ENCODE measurements at places on chromosomes 7 and 10.

- DNase-seq = peak; percentile 66
Observed at GRCh38 chr10:122152544-122152943, 118.6 kb upstream of the BTBD16 start.

DNA sequence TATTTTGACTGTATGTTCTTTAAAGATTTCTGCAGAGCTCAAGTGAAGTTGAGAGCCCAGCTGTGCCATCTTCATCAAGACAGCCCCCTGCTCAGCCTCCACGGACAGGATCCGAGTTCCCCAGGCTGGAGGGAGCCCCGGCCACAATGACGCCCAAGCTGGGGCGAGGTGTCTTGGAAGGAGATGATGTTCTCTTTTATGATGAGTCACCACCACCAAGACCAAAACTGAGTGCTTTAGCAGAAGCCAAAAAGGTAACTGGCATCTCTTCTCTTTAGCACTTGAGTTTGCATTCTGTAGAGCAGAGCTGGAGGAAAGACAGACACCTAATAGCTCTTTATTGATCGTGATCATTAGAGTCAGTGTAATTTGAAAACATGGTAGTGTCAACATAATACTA, 33.7 kb downstream of the MCM10 start:
- no peak for DNase-seq

DNA sequence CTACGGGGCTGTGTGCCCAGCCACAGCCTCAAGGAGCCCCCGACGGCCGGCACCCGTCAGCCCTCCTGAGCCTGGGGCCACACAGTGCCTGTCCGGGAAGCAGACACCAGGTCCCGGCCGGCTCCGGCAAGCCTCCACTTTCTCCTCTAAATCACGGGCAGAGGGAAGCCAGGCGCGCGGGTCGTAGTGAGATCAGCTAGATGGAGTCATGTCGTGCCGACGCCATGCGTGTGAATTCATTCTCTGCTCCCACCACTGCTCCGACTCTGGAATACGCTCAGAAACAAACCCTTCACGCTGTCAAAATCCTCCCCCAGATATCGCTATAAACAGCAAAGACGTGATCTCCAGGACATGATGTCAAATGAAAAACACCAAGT, 93.7 kb upstream of the DNAAF5 start:
- no peak for DNase-seq

GRCh38 chr10:86342111-86342863, 24.3 kb downstream of the GRID1 start:
- DNase-seq = no peak

DNA sequence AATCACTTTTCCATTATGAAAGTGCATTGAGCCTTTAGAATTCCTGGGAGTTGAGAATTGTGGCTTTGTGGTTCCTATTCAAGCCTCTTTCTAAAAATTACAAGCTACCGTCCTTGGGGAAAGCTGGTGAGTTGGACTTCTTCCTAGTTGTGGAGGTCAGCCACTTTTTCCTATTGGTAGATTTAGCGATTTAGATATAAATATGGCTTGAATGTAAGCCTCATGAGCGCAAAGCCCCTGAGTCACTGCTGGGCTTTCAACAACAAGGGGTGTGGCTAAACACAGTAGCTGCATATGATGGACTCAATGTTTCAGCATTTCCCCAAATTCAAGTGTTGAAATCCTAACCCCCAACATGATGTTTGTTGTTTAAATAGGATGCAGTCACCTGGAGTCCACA, 150.0 kb upstream of the IGFBP3 start:
- no peak for DNase-seq

- DNase-seq = no peak
Observed at GRCh38 chr7:149229526-149229925, 9.9 kb upstream of the ZNF212 start.

DNA sequence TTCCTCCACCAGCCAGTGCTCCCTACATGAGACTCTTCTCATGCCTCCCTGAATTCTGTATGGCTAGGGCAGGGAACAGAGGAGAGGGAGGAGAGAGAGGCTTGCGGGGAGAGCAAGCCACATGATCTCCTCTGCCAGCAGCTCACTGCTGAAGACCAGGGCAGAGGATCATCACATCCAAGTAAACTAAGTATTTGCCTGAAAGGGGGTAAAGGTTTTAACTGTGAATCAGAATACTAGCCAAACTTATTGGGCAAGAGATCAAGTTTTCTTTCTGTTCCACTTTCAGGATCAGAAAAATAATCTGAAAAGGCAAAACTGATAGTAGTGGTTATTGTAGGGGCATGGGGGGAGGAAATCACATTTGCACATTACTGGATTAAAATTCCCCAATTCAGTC, 17.8 kb upstream of the ERCC6 start:
- DNase-seq = no peak

GRCh38 chr10:85213493-85213892, 885.1 kb downstream of the CCSER2 start:
- DNase-seq = no peak

DNA sequence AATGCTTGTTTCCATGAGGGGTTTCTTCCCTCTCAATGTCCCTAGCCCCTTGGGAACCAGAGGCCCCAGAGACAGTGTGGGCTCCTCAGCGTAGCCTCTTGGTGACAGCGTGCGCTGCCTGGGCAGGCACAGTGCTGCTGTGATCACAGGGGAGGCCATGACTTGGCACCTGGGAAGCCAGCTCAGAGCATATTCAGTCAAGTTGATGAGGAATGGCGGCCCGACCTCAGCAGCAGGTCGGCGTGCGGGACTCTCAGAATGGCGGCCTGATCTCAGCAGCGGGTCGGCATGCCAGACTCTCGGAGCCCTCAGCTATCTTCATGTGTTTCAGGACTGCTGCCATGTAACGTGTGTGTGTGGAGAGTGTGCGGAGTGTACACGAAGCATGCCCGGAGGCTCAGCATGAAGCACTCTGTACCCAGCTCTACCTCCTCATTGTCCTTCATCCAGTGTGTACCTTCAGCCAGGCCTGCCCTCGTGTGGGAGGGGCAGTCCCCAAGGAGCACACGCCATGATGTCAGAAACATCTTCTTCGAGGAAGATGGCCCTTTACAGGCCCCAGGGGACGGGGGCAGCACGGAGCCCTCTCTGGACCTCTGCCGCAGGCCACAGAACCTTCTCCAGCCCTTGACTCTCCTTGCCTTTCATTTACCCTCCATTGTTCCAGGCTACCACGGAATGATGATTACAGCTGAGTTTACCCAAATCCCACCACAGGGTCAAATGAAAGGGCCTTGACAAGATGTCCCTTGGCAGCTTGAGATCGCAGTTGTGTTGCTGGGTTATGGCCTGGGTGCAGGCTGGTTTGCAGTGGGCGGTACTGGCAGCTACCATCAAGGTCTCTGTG, 130.4 kb downstream of the SMURF1 start:
- no peak for DNase-seq

- DNase-seq = no peak
Observed at GRCh38 chr10:88745633-88746032, 14.2 kb upstream of the LIPN start.

DNA sequence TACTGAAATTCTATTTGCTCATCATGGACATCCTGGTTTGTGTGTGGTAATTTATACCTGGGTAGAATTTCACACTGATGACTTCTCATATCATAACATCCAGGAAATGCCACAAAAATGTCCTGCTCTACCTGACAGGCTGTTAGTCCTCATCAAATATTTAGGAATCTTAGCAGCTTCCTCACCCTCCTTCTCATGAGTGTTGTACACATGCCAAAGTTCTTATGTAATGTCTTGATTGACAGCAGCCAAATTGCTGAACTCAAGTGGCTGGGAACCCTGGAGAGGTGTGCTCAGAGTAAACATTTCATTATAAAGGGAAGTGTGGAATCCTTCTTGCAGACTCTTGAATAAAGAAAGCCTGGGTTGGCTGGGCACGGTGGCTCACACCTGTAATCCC, 8.9 kb downstream of the EEPD1 start:
- DNase-seq = no peak

DNA sequence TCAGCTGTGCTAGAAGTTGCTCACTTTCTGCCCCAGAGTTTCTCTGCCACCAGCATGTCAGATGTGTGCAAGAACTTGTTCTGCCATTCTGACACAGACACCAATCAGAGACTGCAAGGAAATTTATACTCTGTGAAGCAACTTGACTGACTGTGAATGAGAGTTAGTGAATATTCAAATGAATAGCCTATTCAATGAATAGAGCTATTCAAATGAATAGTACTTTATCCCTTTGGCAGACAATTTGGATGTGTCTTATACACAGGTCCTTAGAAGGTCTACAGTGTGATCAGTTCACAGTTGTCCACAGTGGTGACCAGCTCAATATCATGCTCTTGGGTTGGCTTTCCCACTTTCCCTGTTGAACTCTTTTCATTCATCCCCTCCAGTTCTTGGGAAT, 138.1 kb downstream of the MACC1 start:
- DNase-seq = no peak

DNA sequence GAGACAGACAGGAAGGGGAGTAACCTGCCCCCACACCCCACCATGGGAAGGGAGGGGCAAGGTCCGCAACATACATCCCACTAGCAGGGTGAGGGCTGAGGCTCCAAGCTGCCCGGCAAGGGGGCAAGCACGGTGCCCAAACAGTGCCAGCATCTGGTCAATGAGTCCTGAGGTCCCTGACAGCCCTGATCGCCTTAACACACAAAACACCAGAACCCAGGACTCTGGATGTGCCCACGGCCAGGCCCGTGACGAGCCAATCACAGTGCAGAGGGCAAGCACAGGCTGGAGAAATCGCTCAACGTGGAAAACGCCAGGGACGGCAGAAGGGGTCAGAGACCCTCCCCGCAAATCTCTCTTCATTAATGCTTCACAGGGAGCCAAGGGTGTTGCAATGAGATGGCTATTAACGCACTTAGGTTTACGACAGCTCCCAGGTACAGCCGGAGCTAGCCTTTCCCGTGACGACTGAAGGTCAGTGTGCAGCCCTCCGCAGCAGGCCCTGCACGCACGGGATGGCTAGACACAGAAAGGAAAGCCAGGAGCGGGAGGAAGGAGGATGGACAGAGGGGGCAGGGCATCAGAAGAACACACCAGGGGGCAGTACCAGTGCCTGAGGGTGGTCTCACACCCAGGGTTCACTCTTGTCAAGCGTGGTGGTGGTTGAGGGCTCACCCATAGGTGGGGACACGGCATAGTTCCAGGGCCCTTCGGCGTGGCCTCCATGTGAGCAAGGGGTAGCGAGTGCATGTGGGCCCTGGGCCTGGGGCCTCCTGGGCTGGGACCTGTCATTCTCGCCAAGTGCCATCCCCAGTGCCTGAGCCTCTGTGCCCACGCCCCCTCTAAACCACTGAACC, 220.5 kb downstream of the MAD1L1 start:
- DNase-seq = no peak

DNA sequence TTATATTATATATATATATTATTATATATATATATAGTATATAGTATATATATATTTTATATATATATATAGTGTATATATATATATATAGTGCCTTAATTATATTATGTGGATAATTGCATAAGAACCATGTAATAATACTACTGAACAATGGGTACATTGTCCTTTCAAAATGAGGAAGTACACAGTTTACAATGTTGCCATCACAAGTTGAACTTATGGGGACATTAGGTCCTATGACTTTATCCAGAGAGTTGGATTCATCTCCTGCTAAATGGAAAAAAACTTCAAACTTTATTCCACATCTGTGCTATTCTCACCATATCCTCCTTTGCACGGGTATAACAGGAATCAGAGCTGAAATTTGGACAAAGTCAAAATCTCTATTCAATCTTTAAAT, 105.0 kb upstream of the AGR3 start:
- no peak for DNase-seq

DNA sequence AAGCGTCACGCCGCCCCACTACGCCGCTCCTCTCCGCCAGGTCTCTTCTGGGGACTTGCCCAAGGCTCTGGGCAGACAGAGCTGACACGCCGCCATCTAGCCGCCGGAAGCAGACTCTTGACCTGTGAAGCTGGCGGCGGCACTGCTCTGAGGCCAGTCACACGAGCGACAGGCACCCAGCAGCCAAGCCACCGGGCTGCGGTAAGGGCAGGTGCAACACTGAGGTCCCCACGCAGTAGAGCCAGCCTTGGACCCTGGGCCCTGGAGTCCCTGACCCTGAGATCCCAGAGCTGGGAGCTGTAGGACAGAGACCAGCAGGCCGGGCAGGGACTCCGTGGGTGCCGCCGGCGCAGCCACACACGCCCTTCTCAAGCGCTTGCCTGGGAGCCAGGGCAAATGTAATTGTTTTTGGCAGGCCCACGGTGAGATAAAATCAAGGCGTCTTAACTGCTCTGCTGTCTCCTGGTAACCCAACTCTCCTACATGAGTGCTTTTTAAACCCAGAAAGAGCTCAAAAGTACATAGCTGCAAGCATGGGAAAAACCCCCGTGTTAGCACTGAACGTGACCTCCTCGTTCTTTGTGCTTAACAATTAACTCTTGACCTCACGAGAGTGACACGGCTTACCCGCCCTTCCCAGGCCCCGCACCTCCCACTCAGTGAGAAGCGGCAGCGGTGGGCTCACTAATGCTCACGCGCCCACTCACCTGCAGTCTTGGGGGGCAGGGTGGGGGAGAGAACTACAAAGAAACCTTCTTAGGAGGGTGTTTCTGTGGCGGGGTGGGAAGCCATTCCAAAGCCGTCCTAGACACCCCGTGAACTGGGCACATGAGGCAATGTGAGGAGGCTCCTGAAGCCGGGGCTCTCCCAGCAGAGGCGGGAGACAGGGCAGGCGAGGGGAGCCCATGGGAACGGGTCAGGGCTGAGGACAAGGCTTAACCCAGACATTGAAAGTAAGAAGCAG, 8.5 kb downstream of the GPER1 start:
- DNase-seq = no peak

GRCh38 chr10:126723226-126723625, 52.7 kb upstream of the C10orf90 start:
- DNase-seq = no peak

GRCh38 chr10:91103384-91104192, 116.9 kb upstream of the PCGF5 start:
- no peak for DNase-seq

GRCh38 chr10:60916025-60916424, 28.0 kb downstream of the RHOBTB1 start:
- no peak for DNase-seq

- no peak for DNase-seq
Observed at GRCh38 chr7:107113866-107114265, 54.9 kb upstream of the HBP1 start.

DNA sequence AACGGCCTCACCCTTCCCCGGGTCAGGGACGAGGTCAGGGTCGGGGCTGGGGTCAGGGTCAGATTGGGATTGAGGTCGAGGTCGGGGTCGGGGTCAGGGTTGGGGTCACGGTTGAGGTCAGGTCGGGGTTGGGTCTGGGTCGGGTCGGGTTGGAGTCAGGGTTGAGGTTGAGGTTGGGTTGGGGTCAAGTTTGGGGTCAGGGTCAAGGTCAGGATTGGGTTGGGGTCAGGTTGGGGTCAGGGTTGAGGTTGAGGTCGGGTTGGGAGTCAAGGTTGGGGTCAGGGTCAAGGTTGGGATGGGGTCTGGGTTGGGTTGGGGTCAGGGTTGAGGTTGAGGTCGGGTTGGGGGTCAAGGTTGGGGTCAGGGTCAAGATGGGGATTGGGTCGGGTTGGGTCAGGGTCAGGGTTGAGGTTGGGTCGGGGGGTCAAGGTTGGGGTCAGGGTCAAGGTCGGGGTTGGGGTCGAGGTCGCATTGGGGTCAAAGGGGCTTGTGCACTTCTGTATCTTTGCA, 131.4 kb downstream of the VIPR2 start:
- no peak for DNase-seq

Measured in cerebellar nuclear complex (tissue), 1 donor.